ENCODE measurements at places on chromosomes 6 and 20.

GRCh38 chr6:42331019-42331418 is 113.4 kb upstream of the MRPS10 start:
- DNase-seq, result no peak

DNA sequence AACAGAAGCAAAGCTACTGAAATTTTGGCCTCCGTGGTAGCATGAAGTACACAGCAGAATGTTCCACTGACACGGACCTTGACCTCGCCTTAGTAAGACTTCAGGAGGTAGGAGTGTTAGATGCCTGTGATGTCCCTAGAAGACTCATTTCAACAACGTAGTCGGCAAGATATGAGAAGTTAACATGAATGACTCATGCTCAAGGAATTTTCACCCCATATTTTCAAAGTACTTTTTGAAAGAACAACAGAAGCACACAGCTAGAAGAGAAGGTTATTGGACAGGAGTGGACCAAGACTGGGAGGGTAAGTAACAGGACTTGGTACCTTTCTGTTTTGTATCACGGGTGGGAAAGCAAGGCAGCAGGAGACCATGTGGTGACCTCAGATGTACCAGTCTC is 78.0 kb downstream of the DZANK1 start:
- no peak for DNase-seq

GRCh38 chr6:107490566-107491137 is 735 bp downstream of the SOBP start:
- no peak for DNase-seq

- DNase-seq, result no peak
These were observed 28.6 kb downstream of the GNAS-AS1 start for GRCh38 chr20:58822149-58822548.

GRCh38 chr6:14121936-14122344 is 4.4 kb downstream of the CD83 start:
- DNase-seq, result no peak

DNA sequence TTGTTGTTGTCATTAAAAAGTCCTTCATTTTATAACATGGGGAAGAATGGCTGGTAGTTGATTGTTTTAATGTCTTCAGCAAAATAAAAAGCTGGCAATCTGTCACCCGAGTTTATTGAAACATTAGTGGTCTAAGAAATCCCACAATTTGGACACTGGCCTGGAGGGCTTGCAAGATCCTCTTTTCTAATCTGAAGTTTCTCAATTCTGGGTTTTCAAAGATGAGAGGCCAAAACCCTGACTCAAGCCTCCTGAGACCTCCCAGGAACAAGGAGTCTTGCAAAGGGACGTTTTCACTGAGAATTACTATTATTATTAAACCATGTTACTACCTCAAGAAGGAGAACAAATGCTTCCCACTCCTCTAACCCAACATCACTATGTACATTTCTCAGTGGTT is 19.5 kb downstream of the MAP1LC3A start:
- DNase-seq, result no peak

- DNase-seq, result no peak
These were observed 90.9 kb downstream of the PRND start for GRCh38 chr20:4812641-4813075.

DNA sequence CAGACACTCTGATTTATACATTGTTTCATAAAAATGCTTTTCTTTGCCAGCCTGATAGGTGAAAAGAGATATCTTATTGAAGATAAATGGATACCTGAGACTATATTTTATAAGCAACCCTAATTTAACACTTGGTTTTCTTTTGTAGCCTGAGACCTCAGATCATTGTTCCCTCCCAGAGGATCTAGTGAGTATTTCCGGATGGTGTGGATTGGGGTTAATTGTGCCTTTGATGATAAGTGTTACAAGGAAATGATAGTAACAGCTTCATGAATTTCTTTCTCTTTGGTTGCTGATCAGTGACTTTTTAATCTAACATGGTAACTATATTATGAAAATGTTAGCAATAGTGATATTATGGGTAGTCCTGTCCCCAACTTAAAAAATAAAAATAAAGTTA is 30.4 kb downstream of the KDM1B start:
- no peak for DNase-seq

GRCh38 chr6:164102693-164103092 is 688.2 kb downstream of the QKI start:
- no peak for DNase-seq

DNA sequence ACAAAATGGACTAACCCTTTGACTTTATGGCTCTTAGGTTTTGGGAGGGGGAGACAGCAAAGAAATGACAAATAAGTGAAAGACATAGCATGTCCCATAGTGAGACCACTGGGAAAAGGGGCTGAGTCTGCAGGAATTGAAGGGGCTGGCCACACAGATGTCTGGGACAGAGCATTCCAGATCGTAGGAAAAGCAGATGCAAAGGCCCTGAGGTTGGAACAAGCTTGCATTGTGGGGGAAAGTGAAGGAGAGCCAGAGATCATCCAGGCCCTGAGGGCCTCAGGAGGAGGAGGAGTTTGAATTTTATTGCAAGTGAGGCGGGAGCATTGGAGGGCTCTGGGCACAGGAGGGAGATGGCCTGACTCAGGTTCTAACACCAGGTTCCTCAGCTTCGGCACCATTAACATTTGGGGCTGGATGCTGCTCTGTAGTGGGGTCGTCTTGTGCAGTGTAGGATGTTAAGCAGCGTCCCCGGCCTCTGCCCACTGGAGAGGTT is 97.5 kb downstream of the CEBPB start:
- DNase-seq, result no peak

GRCh38 chr6:117317261-117317660 is 51.9 kb downstream of the VGLL2 start:
- DNase-seq, result peak; percentile 11

GRCh38 chr6:6856538-6857523 is 250.9 kb upstream of the RREB1 start:
- DNase-seq, result no peak

DNA sequence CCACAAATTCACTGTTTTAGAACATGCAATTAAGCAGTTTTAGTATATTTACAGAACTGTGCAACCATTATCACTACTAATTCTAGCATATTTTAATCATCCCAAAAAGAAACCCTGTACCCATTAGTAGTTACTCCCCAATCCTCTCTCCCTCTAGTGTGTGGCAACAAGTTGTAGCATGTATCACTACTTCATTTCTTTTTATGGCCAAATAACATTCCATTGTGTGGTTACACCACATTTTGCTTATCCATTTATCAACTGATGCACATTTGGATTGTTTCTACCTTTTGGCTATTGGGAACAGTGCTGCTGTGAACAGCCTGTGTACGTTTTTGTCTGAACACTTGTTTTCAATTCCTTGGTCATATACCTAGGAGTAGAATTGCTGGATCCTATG is 31.5 kb upstream of the FKBP1A start:
- DNase-seq, result no peak

GRCh38 chr6:170151321-170151771 is 139.5 kb downstream of the DLL1 start:
- no peak for DNase-seq

DNA sequence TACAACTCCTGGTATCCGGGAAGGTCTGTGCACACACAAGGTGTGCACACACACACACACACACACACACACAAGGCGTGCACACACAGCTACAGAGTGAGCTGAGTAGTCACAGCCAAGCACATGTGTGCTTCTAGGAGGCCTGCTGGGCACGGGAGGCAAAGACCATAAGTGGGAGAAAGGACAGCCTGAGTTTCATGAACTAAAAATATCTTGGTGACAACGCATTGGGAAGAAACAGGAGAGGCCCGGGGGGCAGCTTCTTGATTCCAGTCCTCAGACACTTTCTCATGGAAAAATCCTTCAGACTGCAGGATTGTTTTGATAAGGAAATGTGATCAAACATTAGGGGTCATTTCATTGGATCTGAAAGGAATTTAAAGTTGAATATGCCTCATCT is 2.6 kb downstream of the TRAF3IP2 start:
- DNase-seq, result no peak
